NB4 (cell line): ENCODE measurements at places on chromosomes 7 and 10.

DNA sequence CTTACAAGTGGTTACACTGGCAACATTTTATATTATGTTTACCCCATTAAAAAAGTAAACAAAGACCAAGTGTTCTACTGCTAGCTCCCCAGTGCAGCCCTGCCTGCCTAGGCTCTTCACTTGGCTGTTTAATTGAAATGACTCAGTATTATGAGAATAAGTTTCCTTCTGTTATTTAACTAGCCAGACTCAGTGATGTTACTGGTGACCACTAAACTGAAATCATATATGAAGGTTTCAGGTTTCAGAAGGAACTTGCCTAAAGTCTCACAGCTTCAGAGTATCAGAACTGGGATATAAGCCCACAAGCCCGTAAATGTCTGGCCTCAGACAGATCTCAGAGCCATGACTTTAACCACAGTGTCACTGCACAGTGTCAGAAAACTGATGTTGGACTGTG, 66.8 kb upstream of the EXOC4 start:
- DNase-seq = no peak

GRCh38 chr10:27474741-27475140, 29.4 kb upstream of the RAB18 start:
- DNase-seq = no peak

- DNase-seq = peak; percentile 41
These were observed 41.4 kb upstream of the GHITM start for GRCh38 chr10:84097787-84098353.

GRCh38 chr7:29207162-29207801, 12.7 kb downstream of the CHN2 start:
- DNase-seq = peak; percentile 15

GRCh38 chr7:159311172-159311494, 166.5 kb upstream of the VIPR2 start:
- no peak for DNase-seq

- no peak for DNase-seq
These were observed 86.6 kb downstream of the STRA8 start for GRCh38 chr7:135320268-135320667.

- DNase-seq = no peak
These were observed 81.6 kb upstream of the SAMD8 start for GRCh38 chr10:75029857-75030256.

GRCh38 chr7:103689255-103689654, 243.2 kb upstream of the SLC26A5 start:
- DNase-seq = no peak

DNA sequence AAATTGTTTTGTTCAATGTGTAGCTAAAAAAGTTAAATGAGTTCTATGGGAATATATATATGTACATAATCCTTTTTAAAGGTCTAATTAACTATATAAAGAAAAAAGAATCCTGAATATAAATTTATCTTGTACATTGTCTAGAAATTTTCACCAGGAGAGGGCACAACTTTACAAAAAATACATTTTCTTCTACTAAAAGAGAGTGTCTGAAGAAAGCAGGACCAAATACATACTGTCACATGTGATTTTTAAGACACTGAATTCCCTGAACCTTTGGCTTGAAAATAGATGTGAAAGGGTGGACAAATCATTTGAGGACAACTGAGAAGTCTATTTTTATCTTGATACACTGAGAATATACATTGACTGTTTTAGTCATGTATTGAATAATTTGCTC, 204.3 kb downstream of the DGKB start:
- peak; percentile 18 for DNase-seq

GRCh38 chr10:4830551-4830950, 4.5 kb downstream of the AKR1E2 start:
- DNase-seq = no peak

- DNase-seq = no peak
These were observed 130.3 kb upstream of the ASAH2 start for GRCh38 chr10:50381642-50382041.

GRCh38 chr7:111801277-111801676, 239.0 kb upstream of the IMMP2L start:
- DNase-seq = no peak

GRCh38 chr10:13351340-13351915, 3.3 kb upstream of the SEPHS1 start:
- DNase-seq = no peak

GRCh38 chr7:157704365-157704764, 367.6 kb downstream of the DNAJB6 start:
- DNase-seq = no peak

GRCh38 chr7:118907911-118908527, 683.5 kb downstream of the ANKRD7 start:
- no peak for DNase-seq

GRCh38 chr7:151276666-151277590, 28.4 kb upstream of the SMARCD3 start:
- DNase-seq = peak; percentile 86

DNA sequence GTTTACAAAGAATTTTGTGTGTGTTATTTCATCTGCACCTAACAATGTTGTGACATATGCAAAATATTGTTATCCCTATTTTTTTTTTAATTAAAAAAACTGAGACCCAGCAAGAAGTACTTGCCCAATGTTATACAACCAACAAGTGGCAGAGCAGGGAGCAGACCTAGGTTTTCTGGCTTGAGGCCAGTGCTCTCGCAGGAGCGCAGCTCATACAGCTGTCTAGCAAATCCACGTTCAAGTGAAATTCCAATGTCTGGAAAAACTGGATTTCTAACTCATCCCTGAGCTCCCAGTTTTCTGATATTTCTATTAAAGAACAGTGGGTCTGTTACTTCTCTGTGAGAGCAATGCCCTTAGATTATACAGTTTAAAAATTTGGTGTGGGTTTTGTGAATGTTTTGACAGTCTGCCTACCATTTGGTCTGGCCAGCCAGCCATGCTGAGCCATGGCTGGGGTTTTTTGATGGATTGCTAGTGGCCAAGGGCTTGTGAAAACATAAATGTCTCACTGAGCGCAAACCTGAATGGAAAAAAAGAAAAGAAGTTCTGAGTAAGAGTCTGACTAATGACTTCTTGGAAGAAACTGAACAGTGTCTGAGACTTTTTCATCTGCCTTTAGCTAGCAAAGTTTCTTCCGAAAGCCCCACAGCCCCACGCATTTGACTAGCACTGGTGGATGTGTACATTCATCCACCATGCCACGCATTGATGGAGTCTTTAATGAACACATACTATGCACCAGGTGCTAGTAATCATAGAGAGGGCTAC, 15.4 kb upstream of the PRF1 start:
- no peak for DNase-seq

DNA sequence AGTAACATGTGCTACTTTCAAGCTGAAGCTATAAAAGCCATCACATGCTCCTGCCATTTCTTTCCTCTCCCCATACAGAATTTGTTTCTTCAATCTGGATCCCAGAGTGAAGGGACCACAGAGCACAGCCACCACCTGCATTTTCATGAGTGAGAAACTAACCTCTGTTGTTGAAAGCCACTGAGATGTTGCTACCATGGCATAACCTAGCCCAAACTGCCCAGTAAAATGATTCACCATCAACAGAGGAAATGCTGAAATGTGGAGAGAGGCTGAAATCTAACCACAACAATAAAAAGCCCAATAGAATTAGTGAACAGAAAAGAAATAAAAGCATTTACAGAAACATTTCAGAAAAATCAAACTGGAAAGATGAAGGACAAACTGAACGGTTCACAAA, 125.2 kb downstream of the AMPH start:
- no peak for DNase-seq
